Stimulated activated CD4-positive, alpha-beta T cell treated with anti-CD3 and anti-CD28 coated beads, Interleukin-1b, Interleukin-23, amount 100 ng/mL, for 48 hours (primary cell): ENCODE measurements at places on chromosomes 1 and 21.

- peak; percentile 59 for DNase-seq
Measured at GRCh38 chr1:112803906-112804762, 89.0 kb upstream of the PPM1J start.

DNA sequence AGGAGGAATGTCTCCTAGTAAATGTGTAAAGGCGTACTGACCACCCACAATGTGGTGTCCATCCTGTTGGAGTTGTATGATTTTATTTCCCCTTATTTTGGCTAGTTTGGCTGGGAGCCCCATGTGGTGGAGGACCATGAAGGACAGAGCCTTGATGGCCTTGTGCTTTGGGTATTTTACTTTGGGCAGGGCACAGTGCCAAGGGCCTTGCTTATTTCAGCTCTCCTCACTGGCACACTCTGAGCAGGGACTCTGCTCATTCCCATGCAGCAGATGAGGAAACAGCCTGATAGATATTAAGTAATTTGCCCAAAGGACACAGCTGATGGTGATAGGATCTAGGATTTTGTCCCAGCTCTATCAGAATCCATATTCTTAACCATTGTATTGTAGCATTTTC lies 50.2 kb downstream of the SMYD2 start:
- DNase-seq: no peak

GRCh38 chr1:154822717-154823116 lies 47.4 kb downstream of the KCNN3 start:
- DNase-seq: no peak

DNA sequence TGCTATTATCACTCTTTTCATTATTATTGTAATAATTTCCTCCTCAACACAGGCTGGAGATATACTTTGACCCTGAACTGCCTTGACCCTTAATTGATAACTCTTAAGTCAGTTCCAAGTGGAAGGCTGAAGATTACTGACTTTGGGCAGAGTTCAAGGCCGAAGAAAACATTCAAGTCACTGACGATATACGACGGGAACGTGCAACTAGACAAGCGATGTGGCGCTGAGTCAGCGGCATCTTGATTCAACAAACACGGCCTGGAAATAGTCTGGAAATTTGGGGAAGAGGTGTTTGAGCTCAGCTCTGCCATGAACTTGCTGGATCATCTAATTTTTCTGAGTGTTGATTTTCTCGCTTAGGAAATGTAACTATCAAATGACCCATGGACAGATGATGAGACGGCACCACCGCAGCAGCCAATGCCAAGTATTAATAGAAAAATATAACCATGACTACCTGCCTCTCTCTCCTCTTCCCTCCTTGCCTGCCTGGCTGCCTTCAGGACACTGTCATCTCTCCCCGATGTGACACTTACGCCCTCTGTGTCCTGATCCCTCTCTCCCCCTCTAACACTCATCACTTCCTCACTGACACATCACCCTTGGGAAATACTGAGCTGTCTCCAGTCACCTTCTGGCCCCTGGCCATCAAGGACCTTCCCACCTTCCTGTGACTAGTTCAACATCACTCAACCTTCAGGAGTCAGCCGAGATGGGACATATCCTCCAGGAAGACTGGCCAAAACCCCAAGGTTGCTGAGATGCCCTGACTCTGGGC lies 49.4 kb downstream of the TMCO4 start:
- no peak for DNase-seq

DNA sequence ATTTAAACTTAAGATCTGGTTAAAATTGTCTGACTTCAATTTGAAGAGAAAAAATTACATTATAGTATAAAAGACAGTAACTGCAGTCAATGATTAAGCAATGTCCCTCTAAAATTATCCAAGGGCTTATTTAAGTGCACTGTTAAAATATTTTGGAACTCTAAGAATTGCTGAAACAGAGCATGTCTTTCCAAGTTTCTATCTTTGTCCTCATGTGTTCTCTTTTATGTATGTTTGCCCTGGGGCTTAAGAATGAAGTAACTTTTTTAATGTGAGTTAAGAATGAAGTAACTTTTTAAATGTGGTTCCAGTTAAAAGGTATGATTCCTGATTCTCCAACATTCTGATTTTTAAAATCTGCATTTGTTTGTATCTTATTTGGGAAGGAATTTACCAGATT lies 69.0 kb upstream of the MARK1 start:
- no peak for DNase-seq

GRCh38 chr1:33637846-33638440 lies 165.5 kb downstream of the ZSCAN20 start:
- no peak for DNase-seq

DNA sequence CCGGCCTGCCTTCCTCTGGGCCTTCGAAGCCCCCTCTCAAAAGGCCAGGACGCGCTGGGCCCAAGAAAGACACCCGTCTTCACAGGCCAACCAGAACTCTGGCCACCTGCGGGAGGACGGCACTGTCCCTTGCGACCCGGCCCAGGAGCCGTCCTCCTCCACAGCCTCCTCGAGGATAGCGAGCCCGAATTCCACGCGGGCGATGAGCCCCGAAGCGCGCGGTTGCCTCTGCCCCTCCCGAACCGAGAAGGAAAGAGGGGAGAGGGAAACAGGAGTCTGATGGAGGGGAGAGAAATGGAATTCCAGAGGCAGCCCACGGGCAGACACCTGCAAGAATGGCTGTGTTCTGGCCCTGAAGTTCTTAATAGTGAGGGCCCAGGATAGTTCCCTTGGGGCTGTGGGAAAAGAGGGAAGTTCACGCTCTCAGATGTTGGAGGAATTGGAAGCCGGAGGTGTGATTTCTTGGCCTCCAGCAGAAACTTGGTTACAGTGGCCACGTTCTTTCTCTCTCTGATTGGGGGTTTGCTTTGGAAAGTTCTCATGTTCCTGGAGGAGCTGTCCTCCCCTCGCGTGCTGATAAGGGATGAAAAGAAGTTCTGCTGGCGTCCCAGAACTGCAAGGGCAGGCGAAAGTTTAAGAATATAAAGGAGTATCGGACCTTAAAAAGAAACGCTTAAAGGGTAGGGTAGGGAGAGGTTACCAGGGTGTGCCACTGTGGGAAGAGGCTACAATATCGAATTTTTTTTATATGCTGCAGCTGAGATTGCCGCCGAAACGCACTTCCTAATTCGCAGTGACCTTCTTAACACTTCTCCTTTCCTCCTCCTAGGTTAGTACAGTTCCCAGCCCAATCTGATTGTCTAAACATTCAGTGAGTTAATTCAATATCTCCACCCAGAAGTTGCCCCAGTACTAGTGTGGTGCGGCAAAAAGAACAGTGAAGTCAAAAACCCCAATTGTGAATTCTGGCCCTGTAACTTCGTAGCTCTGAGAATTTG lies 5.8 kb upstream of the SLC44A5 start:
- no peak for DNase-seq

DNA sequence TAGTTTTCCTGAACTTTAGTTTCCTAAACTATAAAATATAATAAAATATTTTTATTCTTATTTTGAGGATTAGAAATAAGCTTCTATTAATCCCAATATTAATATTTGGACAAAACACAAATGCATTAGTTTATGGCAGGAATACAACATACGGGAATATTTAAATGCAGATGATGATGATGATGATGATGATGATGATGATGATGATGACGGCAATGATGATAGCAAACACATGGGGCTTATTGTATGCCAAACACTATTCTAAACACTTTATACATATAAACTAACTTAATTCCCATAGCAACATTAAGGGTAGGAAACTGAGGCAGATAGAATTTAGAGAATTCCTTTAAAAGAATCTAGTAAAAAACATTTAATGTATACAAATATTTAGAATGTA lies 541.5 kb upstream of the BEND5 start:
- no peak for DNase-seq

GRCh38 chr1:156882543-156882942 lies 11.0 kb upstream of the PEAR1 start:
- DNase-seq: no peak

DNA sequence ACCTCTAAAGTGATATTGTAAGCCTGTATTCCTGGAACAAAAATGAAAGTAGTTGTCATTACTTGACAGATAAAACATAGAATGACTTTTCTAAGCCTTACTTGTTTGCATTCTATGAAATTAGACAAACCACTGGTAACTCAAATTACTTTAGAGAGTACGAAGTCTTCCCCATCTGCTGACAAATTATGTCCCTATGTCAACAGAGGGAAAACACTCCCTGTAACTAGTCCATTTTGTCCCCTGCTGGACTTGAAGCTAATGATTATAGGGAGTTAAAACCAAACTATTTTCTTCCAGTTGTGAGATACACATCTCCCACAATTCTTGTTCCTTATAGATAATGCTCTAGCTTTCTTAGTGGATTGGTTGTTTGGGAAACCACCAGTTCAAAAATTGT lies 39.6 kb downstream of the GREM2 start:
- DNase-seq: no peak

DNA sequence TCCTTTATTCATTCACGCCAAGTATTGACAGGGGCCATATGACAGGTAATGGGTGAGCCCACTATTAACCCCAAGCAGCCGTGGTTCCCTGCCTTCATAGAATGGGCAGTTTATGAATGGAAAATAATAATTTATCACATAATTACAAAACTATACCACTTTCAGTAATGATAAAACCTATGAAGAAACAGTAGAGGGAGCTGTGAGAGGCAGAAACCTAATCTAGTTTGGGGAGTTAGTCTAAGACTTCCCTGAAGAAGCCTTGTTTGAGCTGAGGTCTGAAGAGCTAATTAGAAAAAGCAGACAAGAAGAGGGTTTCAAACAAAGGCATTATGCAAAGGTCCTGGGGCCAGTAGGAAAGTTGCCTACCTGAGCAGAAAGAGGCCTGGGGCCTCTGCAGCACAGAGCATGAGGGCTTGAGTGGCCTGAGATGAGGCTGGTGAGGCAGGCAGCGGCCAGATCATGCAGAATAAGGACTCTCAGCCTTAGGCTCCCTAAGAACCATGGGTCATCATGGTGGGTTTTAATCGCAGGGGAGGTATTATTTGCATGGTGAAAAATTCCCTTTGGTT lies 142.8 kb downstream of the ATG4C start:
- no peak for DNase-seq

GRCh38 chr1:241605146-241605805 lies 34.9 kb downstream of the CHML start:
- DNase-seq: no peak

DNA sequence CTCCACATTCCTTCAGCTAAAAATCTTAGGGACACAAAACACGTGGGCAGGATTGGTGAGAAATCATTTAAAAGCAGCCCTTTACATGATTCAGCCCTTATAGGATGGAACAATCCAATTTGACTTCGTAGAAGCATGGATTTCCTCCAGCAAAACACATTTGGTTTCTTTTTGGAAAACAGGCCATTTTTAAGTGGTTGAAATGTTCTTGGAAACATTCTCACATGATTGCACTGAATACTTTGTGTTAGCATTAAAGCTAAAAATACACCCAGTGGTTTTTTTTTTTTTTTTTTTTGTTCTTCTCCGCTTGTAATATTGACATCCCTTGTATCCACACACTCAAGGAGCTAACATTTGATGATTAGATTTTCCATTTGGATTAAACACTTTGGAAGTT lies 42.1 kb upstream of the ABCG1 start:
- DNase-seq: no peak

- DNase-seq: peak; percentile 59
Measured at GRCh38 chr1:9294405-9294773, 1.7 kb downstream of the SPSB1 start.

- no peak for DNase-seq
Measured at GRCh38 chr1:60637651-60638050, 444.7 kb upstream of the NFIA start.

GRCh38 chr1:89724369-89725010 lies 91.6 kb downstream of the LRRC8C start:
- peak; percentile 79 for DNase-seq

- no peak for DNase-seq
Measured at GRCh38 chr1:54378874-54379554, 27.2 kb downstream of the SSBP3 start.
